ENCODE measurements at places on chromosomes 3 and 15.
A peak's percentile ranks its signal among the peaks of the same experiment; 100 is the strongest.

- peak; percentile 26 for DNase-seq
These were observed 186.4 kb downstream of the FAM43A start for GRCh38 chr3:194871864-194872668.

- no peak for DNase-seq
These were observed 30.0 kb downstream of the SNX33 start for GRCh38 chr15:75677465-75678323.

- peak; percentile 20 for DNase-seq
These were observed at the start of the genes SNRPN and SNURF for GRCh38 chr15:24954783-24955530. Gene SNRPN (plus strand): TSS chr15:24954987. CDS start chr15:24974454, 19,467 bp downstream. Gene SNURF (plus strand): TSS chr15:24954987. CDS start chr15:24955049, 62 bp downstream.

DNA sequence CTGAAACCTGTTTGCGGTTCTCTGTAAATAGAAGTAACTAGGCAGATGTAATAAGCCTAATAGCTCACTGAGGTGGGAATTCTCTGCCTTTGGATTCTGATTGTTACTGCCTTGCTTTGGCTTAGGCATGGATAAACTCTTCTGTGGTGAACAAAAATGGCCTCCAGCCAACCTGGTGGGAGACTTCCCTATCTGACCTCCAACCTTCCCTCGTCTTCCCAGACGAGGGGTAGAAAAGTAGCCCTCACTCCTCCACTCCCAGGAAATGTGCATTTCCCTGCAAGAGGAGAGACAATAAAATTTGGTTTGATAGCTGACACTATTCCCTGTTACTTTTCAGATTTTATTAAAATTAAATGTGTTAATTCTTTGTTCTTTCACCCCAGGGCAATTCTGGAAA is 606 bp upstream of the CD96 start:
- DNase-seq = no peak

GRCh38 chr3:22542311-22542710 is 660.8 kb upstream of the UBE2E2 start:
- no peak for DNase-seq

DNA sequence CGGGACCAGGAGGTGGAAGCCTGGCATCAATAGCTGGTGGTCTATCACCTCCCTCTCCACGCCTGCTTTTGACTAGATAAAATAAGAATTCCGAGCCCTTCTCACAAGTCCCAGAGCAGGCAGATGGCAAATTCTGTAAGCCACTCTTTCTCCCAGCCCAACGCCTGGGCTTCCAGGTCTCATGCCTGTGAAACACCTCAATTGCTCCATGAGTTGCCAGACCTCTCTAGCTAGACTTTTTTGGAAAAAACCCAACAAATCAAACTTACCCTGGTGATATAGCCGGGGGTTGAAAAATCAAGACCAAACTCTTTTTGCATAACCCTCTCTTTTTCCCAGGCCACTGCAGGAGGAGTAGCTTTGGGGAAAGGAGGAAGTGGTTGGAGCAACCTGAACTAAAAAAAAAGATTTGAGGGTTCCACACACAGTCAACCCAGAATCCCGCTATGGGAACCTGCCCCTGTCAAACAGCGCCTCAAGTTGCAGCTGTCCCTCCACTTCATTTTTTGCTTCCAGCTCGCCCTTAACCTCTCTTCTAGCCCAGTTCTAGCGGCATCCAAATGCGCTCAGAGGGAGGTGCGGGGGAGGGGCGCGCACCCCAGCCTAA is 7.0 kb downstream of the BHLHE40 start:
- DNase-seq = no peak
